IPS DF 19.7 (cell line): ENCODE measurements at places on chromosomes 3 and 15.

DNA sequence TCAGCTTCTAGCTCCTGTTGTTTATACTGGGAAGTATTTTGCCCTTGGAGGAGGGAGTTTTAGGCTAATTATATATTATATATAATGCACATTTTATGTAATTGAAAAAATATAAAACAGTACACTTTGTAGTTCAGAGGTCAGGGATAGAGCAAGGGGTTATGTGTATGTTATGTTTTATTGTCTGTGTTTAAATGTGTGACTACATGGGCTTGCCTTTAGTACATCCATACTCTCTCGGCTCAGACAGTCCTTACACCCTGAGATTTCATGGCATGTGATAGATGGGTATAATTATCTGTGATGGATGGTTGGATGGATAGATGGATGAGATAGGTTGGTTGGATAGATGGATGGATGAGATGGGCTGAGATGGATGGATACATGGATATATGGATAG lies 17.4 kb upstream of the ST3GAL6 start:
- DNase-seq: no peak

- DNase-seq: no peak
Measured at GRCh38 chr3:100865442-100865841, 127.8 kb downstream of the ABI3BP start.

DNA sequence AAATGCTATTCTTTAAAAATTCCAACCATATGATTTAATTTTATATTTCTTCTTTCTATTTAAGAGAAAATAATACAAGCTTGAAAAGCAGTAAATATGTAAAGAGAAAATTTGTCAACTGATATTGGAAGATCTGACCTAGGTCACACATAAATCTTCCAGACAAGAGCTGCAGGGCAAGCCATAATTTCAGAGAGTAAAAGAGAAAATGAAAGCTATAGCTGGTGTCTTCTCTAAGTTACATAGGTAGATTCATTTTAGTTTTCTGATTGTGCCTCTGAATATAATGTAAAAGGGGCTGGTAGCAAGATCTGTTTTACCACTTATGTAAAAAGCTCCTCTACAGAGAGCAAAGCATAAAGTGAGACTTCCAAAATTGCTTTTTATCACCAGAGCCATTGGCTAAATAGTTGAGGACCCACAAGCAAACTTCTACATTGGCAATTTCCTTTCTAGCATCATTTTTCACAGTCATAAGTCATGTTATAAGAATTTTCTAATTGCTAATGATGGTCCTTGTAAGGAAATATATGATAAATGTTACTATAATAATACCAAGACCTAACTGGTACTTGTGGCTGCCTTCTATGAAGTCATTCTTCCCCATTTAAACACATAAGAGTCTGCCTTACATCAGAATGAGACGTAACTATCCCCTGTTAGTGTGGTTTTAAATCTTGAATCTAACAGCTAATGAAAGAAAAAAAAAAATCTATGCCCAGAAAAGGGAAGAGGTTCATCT lies 80.8 kb upstream of the SKOR1 start:
- DNase-seq: no peak

DNA sequence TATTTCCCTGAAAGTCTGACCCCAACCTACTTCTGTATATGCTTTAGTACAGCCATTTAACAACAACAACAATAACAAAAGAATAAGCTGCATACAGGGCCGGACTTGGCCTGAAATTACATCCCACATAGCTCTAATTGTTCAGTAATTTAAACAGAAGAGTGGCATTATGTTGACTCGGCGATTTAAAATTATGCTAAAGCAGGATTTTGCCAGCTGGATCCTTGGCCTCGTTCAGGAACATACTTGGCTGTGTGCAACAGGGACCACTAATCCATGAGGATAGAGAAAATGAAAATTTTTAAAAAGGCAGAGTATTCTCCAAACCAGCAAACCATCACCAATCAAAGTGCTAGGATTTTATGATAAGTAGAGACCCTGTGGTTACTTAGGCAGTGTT lies 433.1 kb upstream of the RBMS3 start:
- no peak for DNase-seq

- DNase-seq: no peak
Measured at GRCh38 chr3:188792793-188793192, 379.0 kb upstream of the TPRG1 start.

DNA sequence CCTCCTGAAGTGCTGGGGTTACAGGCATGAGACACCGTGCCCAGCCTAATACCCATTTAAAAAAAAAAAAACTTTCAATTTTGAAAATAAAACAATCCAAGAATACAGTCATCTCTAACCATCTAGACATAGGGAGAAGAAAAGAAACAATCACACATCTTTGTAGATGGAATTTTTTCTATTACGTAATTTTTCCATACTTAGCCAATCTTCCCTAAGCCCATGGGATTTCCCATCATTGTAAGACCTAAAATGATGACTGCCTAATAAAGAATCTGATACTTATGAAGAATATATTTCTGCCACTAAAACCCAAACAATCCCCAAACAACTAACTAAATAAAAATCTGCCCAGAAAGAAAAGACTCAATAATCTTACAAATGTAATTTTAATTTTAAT lies 88.7 kb downstream of the CBLB start:
- no peak for DNase-seq

DNA sequence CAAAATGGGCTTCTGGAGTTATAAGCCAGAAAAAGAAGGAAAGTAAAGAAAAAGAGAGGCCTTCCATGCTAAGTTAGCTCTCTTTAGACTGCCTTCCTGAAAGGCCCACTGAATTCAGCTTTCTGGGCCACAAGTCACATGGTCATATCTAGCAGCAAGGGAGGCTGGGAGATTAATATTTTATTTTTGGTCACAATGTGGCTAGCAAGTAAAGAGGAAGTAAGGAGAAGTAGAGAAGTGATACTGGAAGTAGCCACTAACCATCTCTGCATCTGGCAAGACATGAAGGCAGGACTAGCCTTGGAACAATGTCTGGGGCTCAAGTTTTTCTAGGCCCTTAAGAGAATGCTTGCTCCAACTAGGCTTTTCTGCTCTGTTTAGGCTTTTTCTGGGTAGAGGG lies 81.8 kb upstream of the UBE2E1 start:
- no peak for DNase-seq

DNA sequence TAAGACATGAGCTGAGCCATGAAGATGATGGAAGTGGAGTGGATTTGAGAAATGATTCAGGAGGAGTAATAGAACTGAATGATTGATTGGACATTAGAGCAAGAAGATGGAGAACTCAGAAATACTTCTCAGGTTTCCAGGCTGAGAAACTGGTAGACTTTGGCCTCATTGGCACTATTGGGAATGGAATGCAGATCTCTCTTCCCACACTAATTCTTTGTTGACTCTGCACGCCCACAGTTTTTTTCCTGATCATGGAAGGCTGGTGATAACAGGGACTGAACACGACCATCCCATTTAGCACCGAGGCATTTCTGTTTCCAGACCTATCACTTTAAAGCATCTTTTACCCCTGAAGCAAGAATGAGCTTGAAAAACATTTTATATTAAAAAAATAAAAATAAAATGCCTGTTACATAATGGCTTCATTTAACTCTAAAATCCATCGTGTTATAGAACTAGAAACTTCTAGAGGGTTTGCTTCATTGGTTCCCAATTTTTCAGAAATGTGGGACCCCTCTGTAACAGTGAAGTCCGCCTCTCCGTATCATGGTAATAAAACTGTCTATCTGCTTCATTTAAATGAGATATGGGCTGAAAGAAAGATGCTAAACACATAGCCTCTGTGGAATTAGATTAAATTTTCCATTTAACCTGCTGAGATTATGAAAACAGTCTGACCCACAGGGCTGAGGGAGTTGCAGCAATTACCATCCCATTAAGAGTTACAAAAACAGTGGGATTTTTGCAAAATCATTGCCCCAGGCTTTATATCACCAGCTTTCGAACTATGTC lies 562.0 kb upstream of the CFAP20DC start:
- DNase-seq: no peak

DNA sequence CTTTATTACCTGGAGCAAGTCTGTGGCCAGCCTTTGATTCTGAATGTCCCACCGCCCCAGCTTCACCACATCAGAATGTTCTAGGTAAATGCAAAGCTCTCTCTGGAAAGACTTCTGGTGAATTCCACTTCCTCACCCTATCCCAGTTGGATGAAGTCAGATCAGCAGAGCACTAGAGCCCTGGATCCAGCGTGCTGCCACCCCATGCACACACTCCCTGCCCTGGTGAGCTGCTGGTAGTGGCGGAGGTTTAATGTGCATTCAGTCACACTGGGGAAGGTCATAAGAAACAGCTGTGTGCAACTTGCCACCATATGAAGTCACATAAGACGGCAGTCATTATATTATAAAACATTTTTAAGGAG lies 16.3 kb upstream of the SLC41A3 start:
- DNase-seq: no peak

GRCh38 chr3:9778143-9779074 lies 8.7 kb upstream of the CAMK1 start:
- DNase-seq: no peak

GRCh38 chr3:194206320-194206719 lies 70.4 kb downstream of the HES1 start:
- DNase-seq: no peak

- DNase-seq: no peak
Measured at GRCh38 chr3:188187053-188187452, 33.1 kb downstream of the LPP start.

- no peak for DNase-seq
Measured at GRCh38 chr3:98596541-98597500, 3.4 kb upstream of the CPOX start.

- no peak for DNase-seq
Measured at GRCh38 chr15:90895571-90896117, 7.5 kb upstream of the MAN2A2 start.

GRCh38 chr3:182861348-182861747 lies 68.0 kb downstream of the ATP11B start:
- DNase-seq: no peak

- DNase-seq: no peak
Measured at GRCh38 chr3:148791920-148792319, 35.7 kb upstream of the CPB1 start.

DNA sequence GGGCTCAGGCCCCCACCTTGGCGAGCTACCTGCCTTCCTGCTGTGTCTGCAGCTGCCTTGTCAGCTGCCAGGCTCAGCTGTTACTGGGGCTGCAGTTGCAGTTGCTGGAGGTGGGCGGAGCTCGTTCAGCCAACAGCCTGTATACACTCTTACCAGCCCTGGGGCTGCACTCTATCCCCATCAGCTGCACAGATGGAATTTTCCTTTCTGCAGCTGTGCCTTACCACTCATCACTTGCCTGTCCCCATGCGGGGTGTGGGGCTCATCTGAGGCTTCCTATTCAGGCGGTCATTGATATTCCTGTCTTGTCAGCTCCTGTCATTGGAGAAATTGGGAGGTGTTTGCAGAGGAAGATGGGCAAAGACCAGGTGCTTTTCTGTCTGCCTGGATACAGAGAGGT lies 9.1 kb upstream of the SYN2 start:
- DNase-seq: no peak

- DNase-seq: no peak
Measured at GRCh38 chr15:27797765-27798164, 301.4 kb downstream of the OCA2 start.

- DNase-seq: no peak
Measured at GRCh38 chr15:63893866-63894661, 60.3 kb upstream of the HERC1 start.

GRCh38 chr3:115831864-115832263 lies 208.6 kb downstream of the GAP43 start:
- no peak for DNase-seq

DNA sequence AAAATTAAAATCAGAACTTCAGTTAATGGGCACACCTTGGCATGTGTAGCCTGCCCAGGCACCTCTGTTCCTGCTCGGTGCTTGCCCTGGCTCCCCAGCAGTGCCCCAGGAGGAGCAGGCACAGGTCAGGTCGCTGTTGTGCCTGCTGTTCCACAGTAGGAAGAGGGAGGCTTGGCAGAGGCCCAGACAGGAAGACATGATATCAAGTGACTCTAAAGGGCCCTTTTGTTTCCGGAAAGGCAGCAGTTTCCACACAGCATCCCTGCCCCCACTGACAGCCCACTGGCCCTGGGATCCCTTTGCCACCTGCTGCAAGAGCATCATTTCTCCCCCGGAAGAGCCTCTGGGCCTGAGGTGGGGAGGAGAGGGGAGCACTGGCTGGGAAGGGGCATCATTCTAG lies 40.5 kb upstream of the HES1 start:
- no peak for DNase-seq
